Vagina (tissue), 2 donors: ENCODE measurements at places on chromosomes 4 and X.

DNA sequence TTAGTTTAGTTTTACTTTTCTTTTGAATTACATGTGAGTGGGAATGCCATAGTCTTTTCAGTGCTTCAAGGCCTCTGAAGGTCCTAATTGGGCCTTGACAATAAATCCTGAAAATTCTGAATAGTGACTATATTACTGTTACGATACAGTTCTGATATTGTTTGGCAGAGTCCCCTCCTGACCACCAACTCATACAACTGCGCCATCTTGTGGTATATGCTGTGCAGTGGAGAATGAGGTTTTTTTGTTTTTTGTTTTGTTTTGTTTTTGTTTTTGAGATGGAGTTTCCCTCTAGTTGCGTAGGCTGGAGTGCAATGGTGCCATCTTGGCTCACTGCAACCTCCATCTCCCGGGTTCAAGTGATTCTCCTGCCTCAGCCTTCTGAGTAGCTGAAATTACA lies 56.6 kb upstream of the CHRDL1 start:
- DNase-seq: no peak

GRCh38 chr4:48752246-48752645 lies 27.8 kb downstream of the FRYL start:
- no peak for DNase-seq

GRCh38 chr4:25870081-25870480 lies 7.3 kb upstream of the SEL1L3 start:
- no peak for DNase-seq

- no peak for DNase-seq
Measured at GRCh38 chr4:99052902-99053301, 35.7 kb downstream of the ADH5 start.

DNA sequence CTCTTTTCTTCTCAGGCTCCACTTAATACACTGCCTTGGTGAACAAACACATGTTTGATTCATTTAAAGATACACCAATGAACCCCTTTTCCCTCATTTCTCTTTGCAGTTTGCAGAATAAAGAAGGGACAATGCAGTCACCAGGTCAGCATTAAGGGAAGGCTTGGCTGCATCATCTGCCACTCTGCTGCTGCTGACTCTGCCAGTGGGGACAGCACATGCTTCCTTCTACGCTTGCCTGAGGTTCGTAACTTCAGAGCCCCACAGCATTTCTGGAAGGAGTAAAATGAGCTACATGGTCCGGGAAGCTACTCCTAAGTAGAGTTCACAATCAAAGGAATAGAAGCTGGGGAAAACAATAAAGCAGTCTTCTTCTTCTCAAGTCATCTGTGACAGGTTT lies 178.9 kb upstream of the GATB start:
- DNase-seq: peak; percentile 16

- no peak for DNase-seq
Measured at GRCh38 chr4:55612341-55612740, 20.3 kb upstream of the PDCL2 start.

- no peak for DNase-seq
Measured at GRCh38 chr4:54234497-54235205, 5.6 kb downstream of the PDGFRA start.

DNA sequence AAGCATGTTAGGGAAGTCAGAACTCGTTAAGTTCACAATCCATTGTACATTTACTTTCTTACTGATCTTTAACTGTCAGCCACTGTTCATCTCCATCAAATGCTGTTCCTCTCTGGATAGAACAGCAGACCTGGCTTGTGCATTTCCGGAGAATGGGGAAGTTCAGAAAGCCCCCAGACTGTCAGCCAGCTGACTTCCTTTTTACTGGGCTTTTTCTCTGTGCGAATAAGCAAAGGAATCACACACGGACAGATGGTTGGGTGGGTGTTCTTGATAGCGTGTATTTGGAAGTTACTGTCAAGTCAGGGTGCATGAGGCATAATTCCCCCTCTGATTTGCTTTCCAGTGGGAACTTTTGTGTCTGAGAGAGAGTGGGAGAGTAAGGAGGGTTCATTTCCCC lies 56.8 kb downstream of the TSPAN7 start:
- no peak for DNase-seq

DNA sequence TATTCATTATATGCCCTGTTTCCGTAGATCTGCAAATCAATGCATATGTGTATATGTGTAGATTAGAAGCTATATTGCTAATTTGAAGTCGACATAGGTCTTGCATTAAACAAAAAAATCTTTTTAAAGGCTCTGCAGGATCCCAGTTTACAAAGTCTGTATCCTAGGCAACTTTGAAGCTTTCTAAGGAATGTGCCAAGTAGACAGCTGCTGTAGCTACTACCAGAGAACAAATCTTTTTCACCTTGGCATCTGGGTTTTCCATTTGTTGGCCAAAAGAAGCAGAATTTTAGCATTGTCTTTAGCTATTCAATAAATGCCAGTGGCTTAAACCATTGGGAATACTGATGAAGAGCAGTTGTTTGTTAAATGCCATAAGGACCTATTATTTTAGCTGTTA lies 88.0 kb downstream of the NAA11 start:
- DNase-seq: no peak

DNA sequence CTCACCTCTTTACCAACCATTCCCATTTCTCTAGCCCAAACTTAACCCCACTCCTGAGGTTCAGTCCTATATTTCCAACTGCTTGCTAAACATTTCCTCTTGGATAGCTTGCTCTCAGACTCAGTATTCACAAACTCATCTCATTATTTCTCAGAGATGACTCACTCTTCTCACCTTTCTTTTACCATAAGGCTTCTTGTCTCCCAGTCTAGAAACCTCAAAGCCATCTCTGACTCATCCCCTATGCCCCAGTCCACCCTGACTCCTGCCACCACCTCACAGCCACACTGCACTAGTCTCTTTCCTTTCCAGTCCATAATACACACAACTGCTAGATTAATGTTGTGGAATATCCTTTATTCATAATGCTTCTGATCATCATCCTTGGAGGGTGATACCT lies 4.8 kb downstream of the FRMPD3 start:
- no peak for DNase-seq

DNA sequence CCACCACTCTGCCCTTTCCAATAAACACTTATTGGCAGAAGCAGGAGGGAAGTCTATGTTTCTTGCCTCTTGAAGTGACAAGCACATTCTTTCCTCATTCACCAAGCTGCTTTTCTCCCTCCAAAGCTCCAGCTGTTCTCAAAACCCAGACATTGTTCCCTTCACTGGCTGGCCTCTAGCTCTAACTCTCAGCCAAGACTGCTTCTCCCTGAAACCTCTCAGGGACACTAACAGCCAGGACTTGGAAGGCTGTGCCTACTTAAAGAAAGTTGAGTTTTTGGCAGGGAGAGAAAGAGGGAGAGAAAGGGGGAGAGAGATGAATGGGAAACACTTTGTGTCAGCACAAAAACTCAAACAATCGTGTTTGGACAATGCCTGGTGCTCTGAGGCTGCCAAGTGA lies 99.5 kb downstream of the COX18 start:
- no peak for DNase-seq

- no peak for DNase-seq
Measured at GRCh38 chr4:71832049-71832448, 48.2 kb upstream of the GC start.

- no peak for DNase-seq
Measured at GRCh38 chr4:10959586-10959985, 275.0 kb upstream of the CLNK start.

DNA sequence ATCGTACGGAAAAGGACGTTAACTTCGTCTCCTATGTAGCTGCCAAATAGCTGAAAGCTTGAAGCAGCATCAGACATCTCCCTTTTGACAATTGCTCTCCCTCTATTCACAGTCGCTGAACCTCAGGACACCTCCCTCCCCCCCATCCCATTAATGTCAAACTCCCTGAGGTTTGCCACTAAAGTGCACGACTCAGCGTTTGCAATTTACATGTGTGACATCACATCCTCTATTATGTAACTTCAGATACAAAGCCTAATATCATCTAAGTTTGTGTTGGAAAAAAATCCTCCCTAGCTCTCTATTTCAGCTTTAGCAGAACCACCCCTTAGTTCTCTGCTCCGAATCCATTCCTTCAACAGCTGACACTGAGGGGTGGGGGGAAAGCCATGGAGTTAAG lies 5.5 kb upstream of the NR3C2 start:
- no peak for DNase-seq

- no peak for DNase-seq
Measured at GRCh38 chr4:169009286-169010124, 550 bp downstream of the CBR4 start.

GRCh38 chr4:137312257-137312656 lies 220.0 kb downstream of the PCDH18 start:
- no peak for DNase-seq

- no peak for DNase-seq
Measured at GRCh38 chrX:42143866-42144592, 220.7 kb upstream of the CASK start.

DNA sequence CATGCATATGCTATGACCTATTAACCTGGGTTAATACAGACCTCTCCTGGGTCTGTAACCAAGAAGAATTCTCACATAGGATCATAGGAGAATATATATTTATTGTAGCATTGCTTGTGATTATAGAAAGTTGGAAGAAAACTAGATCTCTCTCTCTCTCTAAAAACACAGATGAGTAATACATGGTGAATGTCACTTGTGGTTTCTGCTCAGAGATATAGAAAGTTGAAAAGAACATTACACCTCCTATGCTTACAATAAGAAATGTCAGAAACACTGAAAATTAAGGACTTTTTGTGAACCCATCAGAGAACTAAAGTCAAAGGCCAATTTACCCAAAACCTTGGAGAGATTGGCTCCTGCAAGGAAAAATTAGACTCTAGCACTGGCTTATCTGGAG lies 1389.5 kb downstream of the FAM133A start:
- no peak for DNase-seq

DNA sequence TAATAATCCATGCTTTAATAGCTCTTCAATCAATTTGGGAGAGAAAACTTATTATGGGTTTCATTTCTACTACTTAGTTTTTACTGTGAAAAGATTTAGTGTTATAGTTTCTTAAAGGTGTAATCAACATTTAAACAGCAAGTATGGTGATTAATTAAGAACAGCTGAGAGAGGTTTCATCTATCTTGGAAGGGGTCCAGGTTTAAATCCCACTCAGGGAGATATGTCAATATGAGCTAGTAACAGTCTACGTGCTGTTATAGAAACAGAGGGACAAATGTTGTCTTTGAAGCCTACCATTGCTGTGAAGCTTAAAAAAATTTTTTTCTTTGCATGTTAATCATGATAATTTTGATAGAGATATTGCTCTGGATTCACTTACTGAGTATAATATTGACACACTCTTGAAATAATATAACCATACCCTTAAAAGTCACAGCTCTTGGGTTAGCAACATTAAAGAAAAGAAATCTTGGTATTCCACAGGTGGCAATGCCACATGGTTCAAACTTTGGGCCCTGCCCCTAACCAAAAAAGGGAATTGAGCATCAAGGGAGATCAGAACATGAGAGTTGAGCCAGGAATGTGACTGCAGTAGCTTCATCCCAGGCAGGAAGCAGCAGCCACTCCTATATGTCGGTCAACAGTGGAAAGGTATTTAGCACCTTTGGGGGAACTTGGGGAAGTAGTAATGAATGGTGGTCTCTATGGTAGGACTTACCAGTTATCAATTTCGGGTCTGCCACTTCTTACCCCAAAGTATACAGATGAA lies 107.8 kb downstream of the ANK2 start:
- DNase-seq: no peak

- no peak for DNase-seq
Measured at GRCh38 chr4:36467670-36468069, 186.3 kb downstream of the DTHD1 start.

DNA sequence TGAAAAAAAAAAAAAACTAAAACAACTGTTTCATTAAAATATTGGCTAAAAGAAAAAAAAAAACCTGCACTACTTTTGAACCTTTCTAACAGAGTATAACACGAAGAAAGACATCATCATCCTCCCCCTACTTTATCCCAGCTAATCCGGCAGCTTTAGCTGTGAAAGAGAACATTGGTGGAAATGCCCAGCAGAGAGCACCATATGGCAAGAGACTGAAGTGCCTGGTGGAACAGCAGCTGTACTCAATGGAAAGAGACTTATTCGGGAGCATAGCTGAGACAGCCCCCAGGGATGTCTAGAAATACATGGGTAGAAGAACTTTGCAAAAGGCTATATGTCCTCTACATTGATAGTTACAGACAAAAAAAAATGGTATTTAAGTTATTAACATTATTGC lies 30.3 kb downstream of the STPG2 start:
- DNase-seq: no peak

- DNase-seq: no peak
Measured at GRCh38 chr4:147791865-147792264, 60.0 kb downstream of the ARHGAP10 start.

GRCh38 chrX:65607070-65607742 lies 60.2 kb upstream of the MSN start:
- no peak for DNase-seq

DNA sequence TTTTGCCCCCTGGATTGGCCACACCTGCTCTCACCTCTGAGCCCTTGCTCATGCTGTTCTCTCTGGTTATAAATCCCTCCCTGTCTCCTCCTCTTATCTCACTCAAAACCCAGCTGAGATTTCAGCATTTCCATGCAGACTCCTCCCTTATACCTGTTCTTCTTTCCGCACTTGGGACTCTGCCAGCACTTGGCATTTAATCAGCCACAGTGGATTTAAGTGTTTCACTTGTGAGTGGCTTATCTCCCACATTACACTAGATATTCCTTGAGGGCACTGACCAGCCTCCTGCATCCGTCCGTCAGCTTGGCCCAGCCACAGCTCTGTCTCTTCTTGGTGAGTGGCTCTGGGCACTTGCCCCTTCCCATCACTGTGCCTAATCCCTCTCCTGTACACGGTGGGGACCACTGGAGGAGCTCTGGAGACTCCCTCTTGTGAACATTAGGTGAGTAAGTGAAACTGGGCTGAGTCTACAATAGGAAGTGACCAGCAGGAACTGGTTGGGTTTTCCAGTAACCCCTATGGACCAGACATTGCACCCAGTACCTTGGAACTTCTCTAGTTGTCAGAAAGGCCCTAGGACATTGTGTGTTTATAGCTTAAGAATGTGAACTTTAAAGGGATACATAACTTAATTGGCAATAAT lies 19.9 kb downstream of the FGFBP1 start:
- no peak for DNase-seq

GRCh38 chrX:13377550-13377934 lies 57.7 kb upstream of the ATXN3L start:
- no peak for DNase-seq

DNA sequence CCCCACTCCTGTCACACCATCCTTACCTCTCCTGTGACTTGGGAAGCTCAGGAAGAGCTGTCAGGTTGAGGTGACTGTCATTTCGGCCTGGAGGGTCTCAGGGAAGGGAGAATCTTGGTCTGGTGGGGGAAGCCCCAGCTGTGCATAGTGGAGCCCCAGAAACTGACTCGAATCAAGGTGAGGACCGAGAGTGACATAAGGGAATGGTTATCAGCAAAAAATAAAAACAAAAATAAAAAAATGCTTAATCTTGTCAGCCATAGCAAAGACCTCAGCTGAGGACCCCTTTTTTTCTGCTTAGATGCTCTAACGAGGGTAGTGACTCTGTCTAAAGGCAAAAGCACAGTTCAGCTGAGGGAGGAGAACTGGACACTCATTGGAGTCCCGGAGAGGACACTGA lies at the start of gene MAGEB17:
Gene MAGEB17 (plus strand): TSS at position 301 of the 400 bp plus-strand sequence. CDS start 2,902 bp downstream, outside the sequence.
- DNase-seq: no peak
